ENCODE measurements at places on chromosomes 1 and 21.

- DNase-seq: no peak
Observed at GRCh38 chr1:14441302-14441741, 157.2 kb upstream of the KAZN start.

DNA sequence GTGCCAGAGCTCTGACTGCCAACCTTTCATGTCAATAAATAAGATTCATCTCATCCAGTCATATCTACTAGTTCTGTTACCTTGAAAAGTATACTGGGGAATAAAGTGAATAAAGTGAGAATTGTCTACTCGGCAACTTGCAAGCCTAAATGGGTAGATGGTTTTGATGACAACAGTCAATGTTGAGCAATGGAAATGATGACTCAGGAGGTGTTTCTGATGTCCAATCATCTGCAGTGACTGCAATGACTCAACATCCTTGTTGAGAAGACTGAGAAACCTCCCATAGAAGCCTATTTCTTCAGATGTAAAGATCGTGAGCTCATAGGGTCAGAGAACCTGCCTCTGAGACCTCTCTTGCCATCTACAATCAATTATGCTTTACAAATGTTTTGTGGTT lies 276.4 kb downstream of the SPATA17 start:
- DNase-seq: no peak

DNA sequence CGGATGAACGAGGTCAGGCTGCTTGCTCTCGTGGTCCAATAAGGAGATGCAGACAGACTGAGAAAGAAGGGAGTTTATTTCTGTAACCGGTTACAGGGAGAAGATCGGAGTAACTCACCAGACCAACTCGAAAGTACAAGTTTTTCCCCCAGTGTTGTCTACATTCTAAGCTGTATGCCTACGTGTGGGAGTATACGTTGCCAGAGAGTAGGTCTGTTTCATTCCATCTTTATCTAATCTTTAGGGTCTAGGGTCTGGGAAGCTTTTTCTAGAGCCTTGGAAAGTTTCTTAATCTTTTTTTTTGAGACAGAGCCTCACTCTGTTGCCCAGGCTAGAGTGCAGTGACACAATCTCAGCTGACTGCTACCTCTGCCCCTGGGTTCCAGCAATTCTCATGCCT lies 4.7 kb upstream of the PADI1 start:
- DNase-seq: peak; percentile 39

- no peak for DNase-seq
Observed at GRCh38 chr1:44842486-44842861, 579 bp downstream of the PTCH2 start.

DNA sequence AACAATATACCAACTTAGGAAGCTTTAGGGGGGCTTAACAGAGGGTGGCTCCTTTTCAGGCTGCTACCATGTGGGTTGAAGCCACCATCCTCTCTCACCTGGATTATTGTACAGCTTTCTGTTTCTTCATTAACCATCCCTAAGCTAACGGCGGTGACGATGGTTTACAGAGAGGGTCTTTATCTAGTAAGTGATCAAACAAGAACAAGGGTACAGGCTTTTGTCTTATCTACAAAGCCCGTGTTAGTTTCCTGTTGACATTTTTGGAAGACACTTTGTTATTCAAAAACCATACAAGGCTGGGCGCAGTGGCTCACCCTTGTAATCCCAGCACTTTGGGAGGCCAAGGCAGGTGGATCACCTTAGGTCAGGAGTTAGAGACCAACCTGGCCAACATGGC lies 20.4 kb downstream of the SLC25A33 start:
- DNase-seq: no peak

GRCh38 chr1:213720032-213720431 lies 267.7 kb upstream of the PROX1 start:
- no peak for DNase-seq

GRCh38 chr1:44305962-44306422 lies 49.1 kb downstream of the ERI3 start:
- no peak for DNase-seq

DNA sequence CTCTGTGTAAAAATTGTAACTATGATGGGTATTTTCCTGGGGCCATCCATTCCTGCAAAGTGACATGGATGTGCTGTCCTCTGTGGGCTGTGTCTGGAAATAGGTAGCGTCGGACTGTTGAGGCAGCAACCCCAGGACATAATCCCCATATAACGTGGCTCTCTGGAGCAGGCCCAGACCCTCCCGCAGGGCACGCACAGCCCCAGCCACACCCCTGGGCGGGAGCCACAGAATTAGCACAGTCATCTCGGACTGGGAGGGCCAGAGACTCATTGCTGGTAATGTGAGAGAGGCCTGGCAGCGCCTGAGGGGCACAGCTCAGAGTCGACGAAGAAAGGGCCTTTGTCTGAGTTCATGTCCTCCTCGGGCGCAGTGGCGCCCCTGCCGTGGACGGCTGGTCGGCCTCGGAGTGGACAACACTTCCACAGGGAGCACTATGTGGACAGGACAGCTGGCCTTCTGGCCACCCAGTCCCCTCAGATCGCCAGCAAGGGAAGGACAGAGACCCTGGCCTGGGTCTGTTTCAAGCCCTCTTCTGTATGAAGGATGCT lies 20.1 kb downstream of the SIM2 start:
- DNase-seq: no peak

GRCh38 chr1:25198663-25199252 lies 33.5 kb downstream of the SYF2 start:
- DNase-seq: no peak

GRCh38 chr1:87902830-87903229 lies 574.1 kb downstream of the LMO4 start:
- DNase-seq: no peak

- DNase-seq: peak; percentile 97
Observed at GRCh38 chr1:158019171-158019868, 25.9 kb downstream of the KIRREL1 start.

DNA sequence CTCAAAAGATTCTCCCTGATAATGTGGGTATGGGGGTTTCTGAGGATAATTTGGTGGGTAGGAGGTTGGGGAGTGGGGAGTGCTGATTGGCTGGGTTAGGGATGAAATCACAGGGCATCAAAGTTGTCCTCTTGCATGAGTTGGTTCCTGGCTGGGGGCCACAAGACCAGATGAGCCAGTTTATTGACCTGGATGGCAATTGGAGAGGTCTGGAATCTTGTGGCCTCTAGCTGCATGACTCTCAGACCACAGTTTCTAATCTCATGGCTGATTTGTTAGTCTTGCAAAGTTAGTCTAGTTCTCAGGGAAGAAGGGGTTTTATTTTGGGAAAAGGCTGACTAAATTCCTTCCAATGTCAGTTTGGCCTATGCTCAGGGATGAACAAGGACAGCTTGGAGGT lies 3.3 kb upstream of the GBP1 start:
- DNase-seq: no peak

DNA sequence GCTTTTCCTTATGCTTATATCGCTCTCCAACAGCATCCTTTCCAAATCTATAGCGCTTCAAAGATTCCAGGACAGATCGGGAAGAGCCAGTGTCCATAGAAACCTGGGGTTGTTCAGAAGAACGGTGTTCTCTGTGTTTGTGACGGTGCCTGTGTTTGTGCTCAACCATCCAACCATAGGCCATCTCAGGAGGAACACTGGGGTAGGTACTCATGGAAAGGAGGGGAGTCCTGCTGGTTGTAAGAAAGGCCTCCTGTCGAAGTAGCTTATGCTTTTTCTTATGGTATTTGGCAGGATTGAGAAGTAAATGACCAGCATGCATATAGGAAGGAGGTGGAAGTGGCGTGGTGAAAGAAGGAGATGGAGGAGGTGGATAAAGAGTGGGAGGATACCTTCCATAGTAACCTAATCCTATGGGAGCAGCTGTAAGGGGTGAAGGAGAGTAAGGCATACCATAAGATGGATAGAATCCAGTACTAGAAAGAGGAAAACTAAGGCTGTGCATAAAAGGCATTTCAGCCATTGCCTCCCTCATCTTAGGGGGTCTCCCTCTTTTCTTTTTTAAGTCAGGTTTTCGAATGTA lies 84.2 kb downstream of the ASH1L start:
- DNase-seq: no peak

DNA sequence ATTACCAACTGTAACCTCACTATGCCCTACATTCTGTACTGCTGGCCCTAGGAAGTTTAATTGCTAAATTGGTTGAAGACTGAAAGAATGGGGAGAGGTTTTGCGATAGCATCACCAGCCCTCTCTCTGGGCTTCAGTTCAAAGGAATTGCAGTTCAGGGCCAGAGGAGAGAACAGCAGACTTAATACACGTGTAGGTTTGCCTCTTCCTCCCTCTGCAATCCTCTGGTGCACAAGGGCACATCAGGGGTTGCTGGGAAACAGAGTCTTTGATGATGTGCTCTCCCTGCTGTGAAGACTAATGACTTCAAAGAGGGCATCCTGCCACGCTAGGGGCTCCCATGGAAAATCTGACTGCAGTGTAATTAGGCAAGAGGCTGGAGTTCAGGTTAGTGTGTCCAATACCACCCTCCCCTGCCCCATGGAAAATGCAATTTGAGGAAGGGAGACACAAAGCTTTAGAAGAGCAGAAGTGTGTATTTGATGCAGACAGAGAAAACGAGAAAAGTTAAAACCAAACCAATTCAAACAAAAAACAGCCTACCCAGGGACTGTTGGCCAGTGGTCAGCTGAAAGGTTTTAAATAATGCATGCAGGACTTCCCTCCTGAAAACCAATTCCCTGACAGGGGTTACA lies 167.9 kb downstream of the ASTN1 start:
- peak; percentile 40 for DNase-seq

DNA sequence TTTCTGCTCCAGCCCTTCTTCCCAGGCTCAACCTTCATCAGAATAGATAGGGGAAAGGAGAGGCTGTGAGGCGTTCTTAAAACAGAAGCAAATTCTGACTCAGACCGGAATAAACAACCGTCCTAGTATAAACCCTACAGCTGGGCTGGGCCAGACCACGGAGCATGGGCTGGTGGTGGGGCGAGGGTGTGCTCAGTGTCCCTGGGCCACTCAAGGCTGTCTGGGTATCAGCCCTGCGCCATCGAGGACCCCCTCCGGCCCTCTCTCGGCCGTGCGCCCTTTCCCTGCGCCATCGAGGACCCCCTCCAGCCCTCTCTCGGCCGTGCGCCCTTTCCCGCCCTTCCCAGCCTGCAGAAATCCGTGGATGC lies 36.0 kb downstream of the CAPN2 start:
- no peak for DNase-seq

- no peak for DNase-seq
Observed at GRCh38 chr1:94738371-94738770, 81.8 kb upstream of the SLC44A3 start.

- DNase-seq: no peak
Observed at GRCh38 chr1:45957684-45958083, 154.3 kb downstream of the MAST2 start.

- peak; percentile 20 for DNase-seq
Observed at GRCh38 chr1:1371746-1372711, 3.0 kb downstream of the AURKAIP1 start.

GRCh38 chr1:109396871-109397580 lies 692 bp downstream of the SORT1 start:
- no peak for DNase-seq

DNA sequence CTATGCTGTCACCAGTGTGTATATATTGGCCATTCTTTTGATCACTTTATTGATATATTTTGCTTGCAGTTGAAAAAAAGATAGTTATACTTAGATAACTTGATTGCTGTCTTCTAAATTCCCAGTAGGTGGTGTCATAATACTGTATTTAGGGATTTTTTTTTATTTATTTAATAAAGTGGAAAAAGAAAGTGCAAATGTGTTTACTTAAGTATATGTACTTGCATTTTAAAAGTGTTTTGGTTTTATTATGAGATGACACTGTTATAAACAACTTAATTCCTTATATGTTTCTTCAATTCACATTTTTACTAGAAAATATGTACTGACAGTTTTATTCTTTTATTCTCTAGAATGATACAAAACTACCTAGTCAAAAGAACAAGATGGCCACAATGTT lies 164.8 kb downstream of the USP25 start:
- DNase-seq: no peak

- DNase-seq: peak; percentile 55
Observed at GRCh38 chr1:193498088-193498655, 311.8 kb upstream of the B3GALT2 start.

DNA sequence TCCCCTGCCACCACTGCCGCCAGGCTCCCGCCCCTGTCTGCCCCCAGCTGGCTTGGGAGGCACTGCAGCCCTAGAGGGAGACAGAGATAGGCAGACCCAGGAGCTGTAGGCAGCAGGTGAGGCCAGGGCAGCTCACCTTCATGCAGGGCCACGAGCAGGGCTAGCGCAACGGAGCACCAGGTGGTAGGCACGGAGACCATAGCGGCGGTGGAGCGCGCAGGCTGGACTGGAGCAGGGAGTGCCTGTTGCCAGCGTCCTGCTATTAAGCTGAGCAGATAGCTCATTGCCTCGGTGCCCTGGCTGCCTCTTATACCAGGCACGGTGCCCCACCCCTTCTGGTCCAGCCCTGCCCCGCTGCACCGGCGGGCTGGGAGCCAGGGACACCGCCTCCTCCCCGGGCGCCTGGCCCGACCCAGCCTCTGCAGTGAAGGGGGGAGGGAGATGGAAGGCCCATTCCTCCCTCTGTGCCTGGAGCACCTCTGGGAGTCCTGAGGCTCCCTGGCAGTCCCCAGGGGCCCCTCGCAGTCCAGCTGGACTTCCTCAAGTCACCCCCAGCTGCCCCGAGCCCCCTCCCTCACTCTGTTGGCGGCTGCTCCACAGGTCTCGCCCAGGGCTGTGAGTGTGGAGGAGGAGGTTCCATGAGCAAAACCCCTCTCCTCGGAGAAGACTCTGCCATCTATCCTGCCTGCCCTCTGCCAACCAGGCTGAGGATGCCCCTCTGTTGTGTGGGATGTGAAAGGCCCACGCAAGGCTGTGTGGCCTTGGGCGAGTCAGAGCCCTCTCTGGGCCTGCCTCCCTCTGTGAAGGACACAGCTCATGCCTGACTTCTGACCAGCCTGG lies at the start of gene EDN2:
TSS of gene EDN2 (minus strand) at position 282 of the 840 bp plus-strand sequence. CDS start at position 200, 82 bp downstream.
- DNase-seq: peak; percentile 65

GRCh38 chr1:26281971-26282370 lies 2.1 kb downstream of the SH3BGRL3 start:
- DNase-seq: no peak

GRCh38 chr1:228960705-228961104 lies 225.4 kb downstream of the RHOU start:
- no peak for DNase-seq

GRCh38 chr1:39269791-39270342 lies 65.4 kb downstream of the MACF1 start:
- no peak for DNase-seq

- DNase-seq: no peak
Observed at GRCh38 chr1:180515364-180515763, 13.0 kb upstream of the ACBD6 start.

GRCh38 chr1:54986025-54986424 lies 5.6 kb downstream of the TMEM61 start:
- no peak for DNase-seq

GRCh38 chr1:216168546-216168945 lies 254.7 kb downstream of the USH2A start:
- peak; percentile 33 for DNase-seq

- no peak for DNase-seq
Observed at GRCh38 chr1:90591355-90591969, 125.6 kb downstream of the BARHL2 start.
